ENCODE measurements at places on chromosomes 4 and X. TPM values are rescaled to one million over a fixed set of nuclear protein-coding genes. Genes with fewer than 3 reads are reported as not detected.

- DNase-seq, result no peak
These were observed 46.9 kb downstream of the BMPR1B start for GRCh38 chr4:94804650-94805049.

The FOXR2 gene
- total RNA-seq, result not detected

The HELT gene
- not detected for total RNA-seq

The CENPU gene
- total RNA-seq, result 27.6 TPM

All from PC-3 (cell line).